Activated T-helper 1 cell treated with anti-CD3 and anti-CD28 coated beads, Interleukin-2, amount 50 U/mL, for 16 hours (primary cell): ENCODE measurements at places on chromosomes 1 and 21.

DNA sequence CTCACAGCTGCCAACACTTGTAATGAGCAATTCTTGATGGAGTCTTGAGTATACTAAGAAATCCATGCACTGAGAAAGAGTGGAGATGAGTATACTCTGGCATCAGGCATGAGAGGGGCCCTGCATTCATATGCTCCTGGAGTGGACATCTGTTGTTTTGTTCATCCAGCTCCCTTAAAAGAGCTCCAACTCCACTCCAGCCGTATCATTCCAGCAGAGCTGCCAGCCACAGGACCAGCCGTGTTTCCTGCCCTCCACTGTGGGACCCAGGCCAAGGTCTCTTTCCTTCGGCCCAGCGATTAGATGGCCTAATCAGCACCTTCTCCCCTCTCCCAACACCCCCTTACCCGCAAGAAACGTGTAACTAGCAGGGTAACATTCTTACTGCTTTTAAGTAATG is 144.5 kb downstream of the OMA1 start:
- no peak for DNase-seq

DNA sequence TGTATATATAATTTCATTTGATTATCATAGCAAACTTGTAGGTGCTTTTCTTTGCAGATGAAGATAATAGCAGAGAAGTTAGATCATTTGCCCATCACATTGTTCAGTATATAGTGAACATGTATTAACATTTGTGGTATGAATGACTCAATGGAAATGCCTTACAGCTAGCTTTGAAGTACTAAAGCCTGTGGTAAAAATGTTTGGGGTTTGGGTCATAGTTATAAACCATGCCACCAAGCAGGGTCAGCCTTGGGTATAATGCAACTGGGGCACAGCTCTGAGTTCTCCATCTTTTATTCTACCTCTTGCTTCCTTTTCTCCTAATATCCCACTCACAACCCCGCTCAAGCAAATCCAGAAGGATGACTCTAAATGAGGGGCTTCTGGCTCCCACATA is 141.6 kb downstream of the KCNT2 start:
- no peak for DNase-seq

- DNase-seq = no peak
These were observed 515 bp downstream of the MAN1C1 start for GRCh38 chr1:25616987-25617624.

GRCh38 chr1:43205671-43206070 is 33.5 kb downstream of the CFAP57 start:
- no peak for DNase-seq

DNA sequence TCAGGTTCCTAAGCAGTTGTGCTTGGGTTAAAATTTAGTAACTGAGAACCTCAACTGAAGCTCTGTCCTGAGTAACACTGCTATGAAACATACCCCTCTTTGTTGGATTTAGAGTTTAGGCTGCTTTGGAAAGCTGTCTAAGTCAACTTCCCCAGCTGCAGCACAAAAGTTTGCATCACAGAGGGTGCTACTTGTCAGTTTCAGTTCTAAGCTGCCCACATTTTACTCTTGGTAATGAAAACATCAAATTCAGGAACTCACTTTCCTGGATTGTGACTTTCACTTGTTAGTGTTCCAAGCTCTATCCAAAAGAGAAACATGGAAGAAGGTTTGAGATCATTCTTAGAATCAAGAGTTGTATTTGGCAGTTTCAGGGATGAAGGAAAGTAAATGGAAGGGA is 191.7 kb upstream of the NFIA start:
- no peak for DNase-seq

DNA sequence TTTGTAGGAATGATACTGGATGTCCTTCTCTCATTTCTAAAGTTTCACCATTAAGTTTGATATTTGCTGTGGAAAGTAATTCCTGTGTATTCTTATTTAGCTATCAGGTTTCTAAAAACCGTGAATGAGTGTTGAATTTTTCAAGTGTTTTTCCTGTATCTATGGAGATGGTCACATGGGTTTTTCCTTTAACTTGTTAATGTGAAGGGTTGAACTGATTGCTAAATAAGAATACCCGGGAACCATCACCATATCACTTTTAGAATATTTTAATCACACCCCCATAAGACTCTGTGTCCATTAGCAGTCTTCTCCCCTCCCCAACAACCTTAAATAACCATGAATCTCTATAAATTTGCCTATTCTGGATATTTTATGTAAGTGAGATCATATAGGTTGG is 16.5 kb upstream of the ASAP3 start:
- no peak for DNase-seq

DNA sequence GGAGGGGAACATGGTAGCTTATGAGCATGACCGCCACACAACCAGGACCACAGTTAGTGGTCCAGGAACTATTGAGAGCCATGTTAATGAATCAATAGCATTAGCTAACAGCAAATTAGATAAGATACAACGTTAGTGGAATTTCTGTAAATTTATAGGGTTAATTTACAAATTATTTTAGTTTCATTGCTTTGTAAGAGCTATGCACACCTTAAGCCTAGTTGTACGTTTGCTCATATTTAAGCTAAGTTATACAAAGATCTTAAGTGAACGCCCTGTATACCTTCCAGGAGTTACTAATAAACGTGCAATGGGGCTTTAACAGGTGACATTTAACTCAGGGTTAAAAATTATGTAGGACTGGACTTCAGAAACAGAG is 749 bp downstream of the EXOSC10 start:
- no peak for DNase-seq

- no peak for DNase-seq
These were observed 22.9 kb upstream of the LMO4 start for GRCh38 chr1:87305762-87306161.

- DNase-seq = no peak
These were observed 28.8 kb downstream of the CYYR1 start for GRCh38 chr21:26544201-26544775.

- no peak for DNase-seq
These were observed 59.7 kb upstream of the COL6A1 start for GRCh38 chr21:45921917-45922316.

GRCh38 chr1:172460887-172461315 is 17.0 kb upstream of the PIGC start:
- no peak for DNase-seq

GRCh38 chr1:72759486-72759885 is 477.1 kb upstream of the NEGR1 start:
- DNase-seq = no peak

GRCh38 chr1:185398022-185398421 is 81.0 kb upstream of the IVNS1ABP start:
- no peak for DNase-seq

GRCh38 chr1:161905269-161905884 is 118.3 kb downstream of the OLFML2B start:
- no peak for DNase-seq

GRCh38 chr1:8170059-8170835 is 144.1 kb upstream of the ERRFI1 start:
- DNase-seq = no peak

DNA sequence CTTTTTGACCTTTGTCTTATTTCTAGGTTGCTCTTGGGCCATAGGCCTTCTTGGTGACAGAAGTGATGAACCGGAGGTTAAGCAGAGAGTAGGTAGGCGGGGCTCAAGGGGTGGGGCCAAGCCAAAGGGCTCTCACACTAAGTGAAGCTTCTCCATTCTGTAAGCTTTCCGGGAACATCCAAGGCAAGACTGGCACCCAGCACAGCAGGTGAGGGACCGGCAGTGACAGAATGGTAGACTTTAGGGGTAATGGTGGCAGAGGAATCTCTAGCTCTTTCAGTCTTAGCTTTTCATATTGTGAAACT is at the start of gene TNFAIP8L2:
TNFAIP8L2 (plus strand) TSS at position 135 of the 305 bp plus-strand sequence. CDS start 2,049 bp downstream, outside the sequence.
- DNase-seq = peak; percentile 67

DNA sequence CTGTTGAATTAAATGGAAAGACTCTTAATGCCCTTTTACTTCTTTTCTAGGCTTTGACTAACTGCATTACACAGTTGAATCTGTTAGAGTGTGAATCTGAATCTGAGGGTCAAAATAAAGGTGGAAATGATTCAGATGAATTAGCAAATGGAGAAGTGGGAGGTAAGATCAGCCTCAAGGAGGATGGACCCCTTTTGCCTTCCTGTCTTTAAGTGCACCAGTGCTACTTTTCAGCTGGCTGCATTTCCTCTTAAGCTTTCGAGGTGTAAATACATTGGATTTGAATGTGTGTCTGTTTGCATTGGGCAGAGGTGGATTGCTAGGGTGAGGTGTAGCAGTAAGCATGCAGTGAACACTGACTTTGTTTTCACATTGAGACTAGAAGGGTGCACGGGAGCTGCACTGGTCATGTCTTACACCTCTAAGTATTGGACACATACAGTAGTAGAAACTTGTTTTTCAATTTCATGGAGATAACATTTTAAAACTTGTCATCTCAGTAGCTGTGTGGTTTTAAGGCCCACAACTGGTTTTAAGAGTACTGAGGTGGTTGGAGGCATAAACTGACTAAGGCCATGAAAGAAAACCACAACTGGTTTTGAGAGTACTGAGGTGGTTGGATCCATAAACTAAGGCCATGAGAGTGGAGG is 35.4 kb downstream of the MIA3 start:
- no peak for DNase-seq
